Testis (tissue), 5 donors: ENCODE measurements at places on chromosomes 4 and X. TPM values are rescaled to one million over a fixed set of nuclear protein-coding genes. Genes with fewer than 3 reads are reported as not detected.

Gene TMEM131L
- total RNA-seq = 15.0 TPM

Gene INTU
- total RNA-seq = 41.6 TPM

Gene AREG
- total RNA-seq = 14.2 TPM

Gene KDR
- 7.9 TPM for total RNA-seq

Gene SEL1L3
- total RNA-seq = 5.0 TPM

Gene MED12
- total RNA-seq = 102 TPM

Gene ARHGEF38
- 2.2 TPM for total RNA-seq

Gene HDX
- total RNA-seq = 4.9 TPM

Gene MSX1
- total RNA-seq = 0.99 TPM

Gene TBX22
- 93.9 TPM for total RNA-seq

Gene TCEANC
- total RNA-seq = 4.8 TPM

Gene RASSF6
- total RNA-seq = 0.08 TPM

Gene RBMXL3
- 4.6 TPM for total RNA-seq

Gene SAGE1
- 3.9 TPM for total RNA-seq

Gene NDST4
- 0.55 TPM for total RNA-seq

Gene MAPK10
- 64.6 TPM for total RNA-seq

Gene RNF175
- total RNA-seq = 0.63 TPM

Gene TCP11X2
- total RNA-seq = 7.2 TPM

Gene BEX2
- 116 TPM for total RNA-seq

Gene FAM133A
- total RNA-seq = 27.7 TPM

Gene IL1RAPL1
- total RNA-seq = 0.94 TPM

Gene SMS
- 38.8 TPM for total RNA-seq

Gene PCSK1N
- total RNA-seq = 82.8 TPM

Gene MAGEC3
- total RNA-seq = 1.2 TPM
